ENCODE measurements at places on chromosomes 7 and 10.

- DNase-seq, result no peak
Measured at GRCh38 chr7:26688936-26689506, 175.4 kb downstream of the SKAP2 start.

- no peak for DNase-seq
Measured at GRCh38 chr7:28732071-28732869, 225.9 kb downstream of the TRIL start.

- no peak for DNase-seq
Measured at GRCh38 chr7:6250364-6250833, 22.0 kb downstream of the CYTH3 start.

DNA sequence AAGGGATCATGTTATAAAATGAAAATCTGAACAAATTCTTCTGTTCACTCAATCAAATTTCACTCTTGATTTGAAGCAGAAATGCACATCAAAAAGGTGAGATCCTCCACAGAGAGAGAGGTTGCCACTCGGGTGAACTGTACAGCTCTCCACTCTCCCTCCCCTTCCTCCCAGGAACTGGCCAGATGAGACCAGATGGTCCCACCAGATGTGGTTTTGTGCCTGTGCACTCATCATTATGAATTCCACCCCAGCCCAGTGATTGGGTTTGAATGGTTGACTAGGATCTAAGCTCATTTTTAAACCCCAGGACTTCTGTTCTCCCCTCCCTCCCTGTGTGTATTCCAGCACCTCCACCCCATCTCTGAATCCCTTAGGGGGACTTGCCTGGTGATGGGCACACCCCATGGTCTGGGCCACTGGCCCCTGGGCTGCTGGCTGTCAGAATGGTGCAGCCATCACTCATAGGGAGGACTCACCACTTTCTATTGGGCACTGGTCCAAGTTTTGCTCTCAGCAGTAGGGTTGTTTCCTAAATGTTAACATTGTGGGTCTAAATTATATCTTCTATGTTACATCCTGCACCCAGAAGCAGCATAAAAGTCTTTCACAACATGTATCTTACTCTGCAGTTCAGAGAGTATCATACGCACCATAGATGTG lies 393.1 kb downstream of the TNS3 start:
- no peak for DNase-seq

- DNase-seq, result no peak
Measured at GRCh38 chr10:68239596-68240150, 7.8 kb upstream of the ATOH7 start.

GRCh38 chr7:128000854-128001265 lies 30.4 kb downstream of the LRRC4 start:
- DNase-seq, result no peak

GRCh38 chr10:11798845-11799735 lies 24.1 kb upstream of the PROSER2 start:
- DNase-seq, result no peak

DNA sequence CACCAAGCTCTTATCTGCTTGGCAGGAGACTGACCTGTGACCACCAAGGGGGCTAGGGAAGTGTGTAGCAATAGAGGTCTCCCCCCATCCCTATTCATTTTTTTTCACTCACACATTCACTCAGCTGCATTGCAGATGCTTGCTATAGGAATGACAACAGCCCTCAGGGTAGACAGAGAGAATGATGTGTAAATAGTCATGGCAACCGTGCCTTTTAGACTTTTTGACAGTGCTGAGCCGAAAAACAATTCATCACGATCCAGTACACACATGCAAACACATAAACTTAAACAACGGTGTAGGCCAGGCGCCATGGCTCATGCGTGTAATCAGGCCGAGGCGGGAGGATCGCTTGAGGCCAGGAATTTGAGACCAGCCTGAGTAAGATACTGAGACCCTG lies 7.6 kb upstream of the ELN start:
- DNase-seq, result no peak

DNA sequence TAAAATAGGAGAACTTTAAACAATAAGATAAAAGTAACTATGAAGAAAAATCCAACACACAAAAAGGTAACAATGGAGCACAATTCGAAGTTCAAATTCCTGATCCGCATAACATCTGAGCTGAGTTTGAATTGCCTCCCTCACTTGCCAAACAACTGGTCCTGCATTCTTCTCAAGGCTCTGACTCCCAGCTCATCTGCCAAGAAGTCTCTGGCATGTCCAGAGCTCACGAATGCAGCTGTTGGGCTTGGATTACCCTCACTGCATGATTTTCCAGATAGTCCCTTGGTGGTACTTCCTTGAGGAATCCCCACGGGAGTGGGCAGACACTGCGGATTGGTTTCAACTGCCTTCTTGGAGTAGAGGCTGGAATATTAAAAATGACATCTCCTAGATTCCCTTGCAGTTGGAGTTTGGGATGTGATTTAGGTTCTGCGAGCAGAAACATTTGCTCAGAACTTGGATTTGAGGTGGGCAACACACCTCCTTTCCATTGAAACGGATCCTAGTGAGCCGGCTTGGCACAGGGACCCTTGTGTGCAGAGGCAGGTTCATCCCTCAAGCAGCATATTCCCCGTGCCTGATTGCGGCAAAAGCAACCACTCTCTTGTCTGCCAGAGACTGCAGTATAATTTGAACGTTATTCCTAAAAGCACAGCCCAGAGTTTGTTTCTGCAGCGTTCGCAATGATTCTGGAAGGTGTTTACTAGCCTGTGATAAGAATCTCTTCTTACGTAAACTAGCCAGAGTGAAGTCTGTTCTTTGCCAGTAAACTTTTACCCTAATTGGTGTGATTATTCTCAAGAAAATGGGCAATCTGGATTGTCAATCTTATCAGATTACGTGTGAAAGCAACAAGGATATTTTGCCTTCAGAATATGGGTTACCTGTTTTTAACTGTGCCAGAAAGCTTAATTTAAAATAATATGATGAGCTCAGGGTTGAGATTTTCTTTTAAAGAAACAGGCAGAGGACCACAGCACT lies 23.4 kb upstream of the PRKCQ start:
- DNase-seq, result no peak

DNA sequence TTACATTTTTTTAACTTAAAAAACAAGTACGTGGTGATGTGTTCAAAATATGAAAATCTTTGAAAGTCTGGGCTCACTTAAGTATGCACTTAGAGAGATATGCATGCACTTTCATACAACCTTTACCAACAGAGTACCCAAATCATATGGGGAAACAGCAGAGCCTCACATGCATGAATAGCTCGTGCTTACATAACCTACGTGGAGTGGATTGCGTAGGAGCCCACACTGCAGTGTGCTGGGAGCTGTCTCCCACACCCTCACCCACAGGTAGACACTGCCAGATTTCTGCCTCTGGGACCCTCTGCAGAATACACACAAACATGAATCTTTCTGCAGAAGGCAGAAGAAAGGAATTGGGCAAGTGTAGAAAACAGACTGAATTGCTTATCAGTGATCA lies 581 bp downstream of the CLCN1 start:
- no peak for DNase-seq

GRCh38 chr10:4101918-4102654 lies 317.1 kb upstream of the KLF6 start:
- DNase-seq, result no peak

Measured in posterior cingulate gyrus (tissue), 11 donors.